Fibroblast of lung (primary cell): ENCODE measurements at places on chromosomes 2 and 18. TPM values are rescaled to one million over a fixed set of nuclear protein-coding genes. Genes with fewer than 3 reads are reported as not detected.
A peak's percentile ranks its signal among the peaks of the same experiment; 100 is the strongest.

GRCh38 chr2:113977660-113978523 is 88.0 kb downstream of the ACTR3 start:
- DNase-seq = peak; percentile 79

DNA sequence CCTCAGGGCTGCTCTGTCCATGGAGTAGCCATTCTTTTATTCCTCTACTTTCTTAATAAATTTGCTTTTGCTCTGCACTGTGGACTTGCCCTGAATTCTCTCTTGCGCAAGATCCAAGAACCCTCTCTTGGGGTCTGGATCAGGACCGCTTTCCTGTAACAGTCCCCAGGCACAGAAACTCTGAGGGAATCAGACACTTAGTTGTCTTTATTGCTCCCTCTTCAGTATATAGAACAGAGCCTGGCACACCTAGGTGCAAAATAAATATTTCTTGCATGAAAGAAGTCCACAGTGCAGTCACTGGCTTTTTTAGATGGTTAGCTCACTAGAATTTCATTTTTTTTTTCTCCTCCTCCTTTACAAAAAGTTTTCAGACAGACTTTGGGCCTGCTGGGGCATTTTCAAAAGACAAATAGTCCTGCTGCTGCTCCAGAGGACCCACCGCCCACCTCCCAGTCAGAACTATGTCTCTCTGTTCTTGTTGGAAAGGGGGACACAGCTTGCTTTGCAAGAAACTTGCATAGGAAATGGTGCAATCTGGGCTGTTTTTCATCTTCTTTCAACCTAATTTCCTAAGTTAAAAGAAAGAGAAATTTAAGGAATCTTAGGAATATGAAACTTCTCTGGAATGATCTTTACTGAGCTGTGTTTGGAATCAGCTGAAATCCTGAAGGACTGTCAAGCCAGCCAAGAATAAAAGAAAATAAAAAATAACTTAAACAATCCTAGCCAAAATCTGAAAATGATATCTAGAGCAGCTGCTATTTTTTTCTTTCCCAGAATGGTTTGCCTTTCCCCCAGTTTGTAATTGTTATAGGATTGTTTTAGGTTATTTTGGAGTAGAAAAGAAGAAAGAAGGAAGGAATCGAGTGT is 31.7 kb upstream of the MAP4K3 start:
- DNase-seq = peak; percentile 47

- no peak for DNase-seq
Observed at GRCh38 chr2:66696374-66696773, 261.4 kb downstream of the MEIS1 start.

- DNase-seq = no peak
Observed at GRCh38 chr18:8904316-8904715, 198.2 kb upstream of the NDUFV2 start.

C2orf81 gene
- total RNA-seq = 0.77 and 1.5 TPM in 2 replicates
